ENCODE measurements at places on chromosomes 11 and 22.

DNA sequence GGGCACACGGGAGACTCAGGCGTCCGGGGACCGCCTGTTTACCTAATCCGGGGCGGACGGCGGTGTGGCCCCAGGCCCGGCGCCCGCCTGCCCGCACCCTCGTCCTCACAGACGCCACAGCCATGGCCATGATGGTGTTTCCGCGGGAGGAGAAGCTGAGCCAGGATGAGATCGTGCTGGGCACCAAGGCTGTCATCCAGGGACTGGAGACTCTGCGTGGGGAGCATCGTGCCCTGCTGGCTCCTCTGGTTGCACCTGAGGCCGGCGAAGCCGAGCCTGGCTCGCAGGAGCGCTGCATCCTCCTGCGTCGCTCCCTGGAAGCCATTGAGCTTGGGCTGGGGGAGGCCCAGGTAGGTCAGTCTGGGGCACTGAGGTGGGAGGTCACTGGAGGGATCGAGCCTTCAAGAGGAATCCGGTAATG lies 10.0 kb upstream of the RAB1B start:
- DNase-seq: no peak

GRCh38 chr11:114348200-114349191 lies 51.8 kb downstream of the C11orf71 start:
- peak; percentile 49 for DNase-seq

DNA sequence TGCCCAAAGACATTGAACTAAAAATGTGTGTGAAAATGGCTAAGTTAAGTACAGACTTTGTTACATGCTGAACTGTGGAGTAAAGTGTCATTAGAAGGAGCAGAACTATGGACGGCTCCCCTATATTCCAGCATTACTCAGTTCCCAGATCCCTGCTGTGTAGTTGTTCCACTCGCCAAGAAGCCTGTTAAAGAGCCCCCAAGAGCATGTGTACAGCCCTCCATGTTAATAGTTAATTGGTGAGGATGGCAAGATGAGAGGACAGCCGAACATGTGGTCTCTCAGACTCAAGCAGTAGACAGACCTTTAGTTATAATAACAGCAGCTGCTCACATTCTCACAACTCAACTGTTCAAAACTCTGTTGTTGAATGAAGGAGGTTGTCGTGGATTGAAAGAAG lies 127.4 kb downstream of the ELP4 start:
- DNase-seq: no peak

DNA sequence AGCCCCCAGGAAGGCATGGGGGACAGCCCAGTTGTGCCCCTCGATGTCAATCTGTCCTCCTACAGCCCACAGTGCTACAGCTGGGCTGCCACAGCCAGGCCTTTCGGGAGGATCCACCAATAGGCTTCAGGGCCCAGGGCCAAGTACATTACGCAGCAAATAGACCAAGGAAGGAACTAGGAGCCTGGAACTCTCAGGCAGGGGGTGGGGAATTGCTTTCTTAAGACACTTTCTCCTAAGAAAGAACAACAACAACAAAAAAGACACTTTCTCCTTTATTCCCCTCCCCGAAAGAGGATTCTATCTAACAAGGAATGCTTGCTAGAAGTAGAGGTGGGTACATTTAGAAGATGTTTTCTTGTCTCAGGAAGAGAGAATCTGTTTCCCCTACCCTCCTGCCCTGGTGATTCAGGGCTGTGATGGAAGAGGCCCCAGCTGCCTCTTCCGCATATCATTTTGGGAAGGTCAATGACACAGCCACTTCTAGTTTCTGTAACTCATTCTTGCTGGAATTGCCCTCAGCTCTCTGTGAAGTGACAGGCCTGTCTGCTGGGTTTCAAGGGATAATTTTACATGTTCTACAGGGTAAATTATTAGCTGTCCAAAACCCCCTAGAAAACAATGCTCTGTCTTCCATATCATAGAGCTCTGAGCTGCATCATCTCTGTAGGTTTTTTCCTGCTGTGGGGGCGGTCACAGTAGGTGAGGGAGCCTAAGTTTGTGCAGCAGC lies 6.0 kb upstream of the MALAT1 start:
- no peak for DNase-seq

DNA sequence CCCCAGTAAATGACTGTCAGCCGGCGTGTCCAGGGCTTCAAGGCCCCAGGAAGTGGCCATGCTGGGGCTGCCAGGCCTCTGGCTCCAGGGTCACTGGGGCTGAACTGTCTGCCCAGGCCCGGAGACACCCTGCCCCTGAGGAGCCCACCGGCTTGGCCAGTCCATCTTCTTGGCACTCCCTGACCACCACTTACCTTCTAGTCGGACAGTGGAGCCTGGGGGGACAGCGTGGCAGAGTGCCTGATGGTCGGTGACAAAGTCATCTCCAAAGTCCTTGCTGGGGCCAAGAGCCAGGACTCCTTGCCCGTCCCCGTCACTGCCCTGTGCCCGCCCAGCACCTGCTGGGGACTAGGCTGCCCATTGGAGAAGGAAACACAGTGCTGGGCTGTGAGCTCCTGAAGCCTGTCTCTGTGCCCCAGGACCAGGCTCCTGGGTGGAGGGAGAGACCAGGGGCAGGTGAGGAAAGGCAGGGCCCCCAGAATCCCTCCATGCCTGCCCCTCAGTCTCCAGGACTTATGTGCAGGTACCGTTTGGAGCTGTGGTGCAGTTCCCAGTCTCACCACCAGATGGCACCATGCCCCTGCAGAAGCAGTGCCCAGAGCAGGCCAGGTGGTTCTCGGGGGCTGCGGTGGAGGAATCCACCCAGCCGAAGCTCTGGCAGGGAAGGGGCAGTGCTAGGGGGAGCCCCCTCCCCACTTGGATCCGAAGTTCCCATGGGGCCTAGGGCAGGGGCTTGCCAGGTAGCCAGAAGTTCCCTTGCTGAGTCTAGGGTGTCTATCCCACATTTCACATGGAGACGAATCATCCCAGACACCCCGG lies 6.0 kb upstream of the CCDC188 start:
- peak; percentile 82 for DNase-seq

DNA sequence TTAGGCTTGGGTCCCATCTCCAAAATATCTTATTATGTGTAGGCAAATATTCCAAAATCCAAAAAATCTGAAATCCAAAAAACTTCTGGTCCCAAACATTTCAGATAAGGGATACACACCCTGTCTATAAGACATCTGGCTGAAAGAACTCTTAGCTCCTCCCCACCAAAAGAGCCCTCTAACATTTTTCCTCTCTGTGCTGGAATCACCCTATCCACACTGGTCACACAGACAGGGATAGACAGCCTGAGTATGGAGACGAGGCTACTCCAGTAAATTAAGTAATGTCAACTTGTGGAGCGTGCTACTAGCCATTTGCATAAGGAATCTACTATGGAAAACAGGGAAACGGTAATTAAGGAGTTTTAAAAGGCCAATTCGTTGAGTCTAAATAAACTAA lies 24.9 kb downstream of the ATP6V1E1 start:
- no peak for DNase-seq

- DNase-seq: no peak
Observed at GRCh38 chr22:45552580-45553350, 50.1 kb downstream of the FBLN1 start.

DNA sequence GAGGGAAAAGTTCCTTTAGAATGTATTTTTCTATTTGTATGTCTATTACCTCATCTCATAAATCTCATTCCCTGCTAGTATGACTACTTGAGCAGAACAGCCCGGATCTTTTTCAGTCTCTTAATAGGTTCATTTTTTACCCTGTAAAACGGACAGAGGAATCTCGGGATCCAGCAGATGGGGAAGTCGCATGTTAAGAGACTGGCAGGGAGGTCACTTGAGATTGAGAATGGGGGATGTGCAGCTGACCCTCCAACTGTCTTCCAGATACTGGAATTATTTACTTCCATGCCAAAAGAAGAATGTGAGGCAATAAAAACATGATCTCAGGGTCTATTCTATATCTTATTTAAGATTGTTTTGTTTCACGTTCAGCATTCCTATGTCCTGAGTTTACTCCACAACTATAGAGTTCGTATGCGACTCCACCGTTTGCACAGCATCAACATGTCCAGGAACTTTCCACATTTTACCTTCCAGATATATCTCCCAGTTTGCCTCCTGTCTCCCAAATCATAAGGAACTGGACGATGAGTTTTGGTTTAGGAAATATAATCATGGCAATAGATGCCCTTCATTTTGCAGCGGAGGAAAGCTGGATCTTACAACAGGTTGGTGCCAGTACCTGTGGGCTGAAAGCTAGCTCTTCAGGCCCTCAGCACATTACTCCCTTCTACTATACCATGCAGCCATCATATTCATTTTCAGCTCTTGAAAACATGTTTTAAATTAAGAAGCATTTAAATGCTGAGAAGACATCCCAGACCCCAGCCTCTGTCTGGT lies 181.5 kb downstream of the MAML2 start:
- DNase-seq: no peak

GRCh38 chr11:64088162-64089026 lies 52.7 kb downstream of the FLRT1 start:
- DNase-seq: no peak

DNA sequence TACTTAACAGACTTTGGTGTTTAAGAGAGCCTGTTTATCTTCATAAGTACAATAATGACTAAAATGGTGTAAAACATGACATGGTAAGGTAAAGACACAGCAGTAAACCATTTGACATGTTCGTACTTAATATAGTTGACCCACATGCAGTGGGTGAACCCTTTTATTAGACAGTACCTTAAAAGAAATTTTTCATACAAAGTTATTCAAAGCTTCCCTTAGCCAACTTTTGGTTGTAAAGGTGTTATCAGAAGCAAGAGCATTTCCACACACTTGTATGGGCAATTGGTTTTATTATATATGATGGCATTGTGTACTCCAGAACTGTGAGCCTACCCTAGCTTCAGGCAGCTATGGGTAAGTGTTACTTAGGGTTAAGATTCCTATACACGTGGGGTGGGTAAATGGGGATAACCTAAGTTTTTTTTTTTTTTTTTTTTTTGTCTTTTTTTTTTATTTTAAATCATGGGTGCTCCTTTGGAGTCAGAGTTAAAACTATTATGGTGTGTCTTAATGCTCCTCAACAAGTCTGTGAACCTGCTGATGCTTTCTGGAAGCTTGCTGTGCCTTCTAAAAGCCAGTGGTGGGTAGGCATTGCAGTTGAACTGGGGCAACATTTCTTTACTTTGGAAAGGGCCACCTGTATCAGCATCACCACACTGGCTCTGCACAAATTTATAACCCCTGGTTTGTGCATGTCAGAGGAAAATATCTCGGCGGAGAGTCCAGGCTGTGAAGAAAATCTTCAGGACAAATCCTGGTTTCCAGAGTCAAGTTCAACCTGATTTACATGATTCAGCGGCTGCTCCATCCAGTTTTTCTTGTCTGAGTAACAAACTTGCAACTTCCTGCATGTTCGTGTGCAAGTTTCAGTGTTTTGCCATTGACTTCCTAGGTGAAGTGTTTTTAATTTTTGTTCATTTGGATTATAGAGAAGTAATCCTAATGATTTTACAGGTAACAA lies 3.3 kb downstream of the PCF11 start:
- DNase-seq: no peak

GRCh38 chr11:71251761-71252268 lies 562 bp downstream of the SHANK2 start:
- no peak for DNase-seq

GRCh38 chr22:37744589-37744988 lies 47.7 kb downstream of the TRIOBP start:
- no peak for DNase-seq

- DNase-seq: no peak
Observed at GRCh38 chr22:37402184-37402506, 25.1 kb downstream of the ELFN2 start.

DNA sequence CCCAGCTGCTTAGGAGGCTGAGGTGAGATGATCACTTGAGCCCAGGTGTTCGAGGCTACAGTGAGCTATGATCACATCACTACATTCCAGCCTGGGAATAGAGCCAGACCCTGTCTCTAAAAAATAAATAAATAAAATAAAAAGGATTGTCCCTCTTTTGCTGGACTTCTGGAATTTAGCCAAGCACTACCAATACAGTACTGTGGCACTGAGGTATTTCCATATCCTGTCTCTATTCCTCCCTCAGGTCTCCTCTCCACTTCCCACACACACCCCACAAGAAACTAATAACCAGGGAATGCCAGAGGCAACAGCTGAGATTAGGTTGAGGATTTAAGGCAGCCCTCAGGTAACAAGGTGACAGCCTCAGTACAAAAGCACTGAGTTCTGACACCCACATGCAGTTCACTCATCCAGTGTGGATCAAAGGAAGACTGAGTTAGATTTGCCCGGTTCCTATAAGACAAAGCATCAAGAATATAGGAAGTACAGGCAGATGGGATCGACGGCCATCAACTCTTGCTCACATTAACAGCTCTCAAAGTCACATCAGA lies 4.5 kb upstream of the PPP2R1B start:
- no peak for DNase-seq

GRCh38 chr22:23715806-23716375 lies 25.1 kb downstream of the RGL4 start:
- DNase-seq: no peak

DNA sequence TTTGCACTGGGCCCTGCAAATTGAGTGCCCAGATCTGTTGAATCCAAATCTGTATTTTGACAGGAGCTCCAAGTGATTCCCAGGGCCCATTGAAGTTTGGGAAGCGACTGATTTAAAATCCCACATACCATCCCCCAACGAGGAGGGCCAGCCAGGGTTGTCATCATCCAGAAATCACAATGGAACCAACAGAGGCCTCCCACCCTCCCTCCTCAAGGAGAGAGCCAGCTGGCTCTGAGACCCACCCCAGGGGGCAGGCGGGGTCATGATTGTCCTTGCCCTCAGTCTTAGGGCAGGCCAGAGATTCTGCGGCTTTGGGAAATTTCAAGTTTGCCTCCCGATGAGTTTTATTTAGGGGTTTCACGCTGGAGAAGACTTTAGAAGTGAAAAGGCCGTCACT lies 358.2 kb downstream of the MN1 start:
- DNase-seq: no peak

GRCh38 chr11:44006917-44007361 lies 40.8 kb upstream of the ACCSL start:
- DNase-seq: no peak

- peak; percentile 21 for DNase-seq
Observed at GRCh38 chr11:124923296-124923695, 4.2 kb downstream of the HEPN1 start.

DNA sequence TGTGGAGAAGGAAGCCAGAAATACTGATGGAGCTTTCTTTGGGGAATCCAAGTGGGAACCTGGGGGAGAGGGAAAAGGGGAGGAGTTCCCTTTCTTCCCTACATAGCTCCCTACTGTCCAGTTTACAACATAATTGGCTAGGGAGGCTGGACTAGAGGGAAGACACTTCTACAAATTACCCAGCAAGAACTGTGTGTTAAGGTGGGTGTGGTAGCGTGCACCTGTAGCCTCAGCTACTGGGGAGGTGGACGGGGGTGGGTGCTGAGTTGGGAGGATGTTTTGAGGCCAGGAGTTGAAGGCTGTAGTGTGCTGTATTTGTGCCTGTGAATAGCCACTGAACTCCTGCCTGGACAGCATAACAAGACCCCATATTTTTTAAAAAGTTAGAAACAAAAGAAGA lies 74.0 kb downstream of the NAV2 start:
- no peak for DNase-seq

DNA sequence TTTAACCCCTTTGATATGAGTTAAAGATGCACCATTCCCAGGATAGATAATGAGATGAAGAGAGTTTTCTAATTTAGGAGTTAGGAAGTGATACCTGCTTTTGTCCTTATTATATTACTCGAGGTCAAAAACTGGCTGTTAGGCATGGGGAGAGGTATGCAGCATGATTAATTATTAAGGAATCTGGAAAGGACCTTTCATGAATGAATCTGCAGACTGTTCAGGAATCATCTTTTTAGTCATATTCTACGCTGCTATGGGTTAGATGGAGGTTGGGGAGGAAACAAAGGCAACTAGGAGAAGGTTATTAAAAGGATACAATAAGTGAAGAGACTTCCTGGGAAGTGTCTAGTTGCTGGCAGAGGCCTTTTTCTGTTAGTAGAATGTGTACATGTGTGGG lies 492.4 kb upstream of the CCDC90B start:
- no peak for DNase-seq

- DNase-seq: no peak
Observed at GRCh38 chr11:77106321-77106720, 3.7 kb downstream of the OMP start.
